ENCODE measurements at places on chromosomes 11 and 22.

DNA sequence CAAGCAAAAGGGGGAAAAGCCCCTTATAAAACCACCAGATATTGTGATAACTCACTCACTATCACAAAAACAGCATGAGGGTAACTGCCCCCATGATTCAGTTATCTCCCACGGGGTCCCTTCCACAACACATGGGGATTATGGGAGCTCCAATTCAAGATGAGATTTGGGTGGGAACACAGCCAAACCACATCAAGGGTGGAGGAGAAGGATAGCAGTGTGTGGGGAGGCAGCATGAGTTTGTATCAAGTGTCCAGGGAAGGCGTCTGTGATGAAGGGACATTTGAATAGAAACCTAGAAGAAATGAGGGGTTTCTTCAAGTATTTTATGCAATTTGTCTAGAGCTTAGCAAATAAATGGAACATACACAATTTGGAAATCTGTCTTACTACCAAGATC is 98.2 kb downstream of the SLC1A2 start:
- no peak for DNase-seq

GRCh38 chr11:11217929-11218628 is 135.0 kb downstream of the CSNK2A3 start:
- DNase-seq, result no peak

- DNase-seq, result no peak
Measured at GRCh38 chr11:129694966-129695365, 120.7 kb upstream of the TMEM45B start.

DNA sequence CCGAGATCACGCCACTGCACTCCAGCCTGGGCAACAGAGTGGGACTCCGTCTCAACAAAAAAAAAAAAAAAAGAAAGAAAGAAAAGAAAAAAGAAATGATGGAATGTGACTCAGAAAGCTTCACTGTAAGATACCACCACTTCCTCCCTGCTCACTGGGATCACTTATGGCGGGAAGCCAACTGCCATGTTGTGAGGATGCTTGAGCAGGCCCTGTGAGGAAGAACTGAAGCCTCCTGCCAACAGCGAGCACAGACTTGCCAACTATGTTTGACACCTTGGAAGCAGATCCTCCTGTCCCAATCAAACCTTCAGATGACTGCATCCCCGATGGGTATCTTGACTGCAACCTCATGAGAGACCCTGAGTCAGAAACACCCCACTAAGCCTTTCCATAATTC is 8.3 kb downstream of the SEC14L6 start:
- DNase-seq, result no peak

GRCh38 chr11:91857179-91857578 is 367.4 kb upstream of the FAT3 start:
- no peak for DNase-seq

- DNase-seq, result no peak
Measured at GRCh38 chr11:69537126-69537525, 55.7 kb downstream of the LINC01488 start.

GRCh38 chr22:37681556-37682049 is 4.5 kb upstream of the NOL12 start:
- peak; percentile 64 for DNase-seq

- no peak for DNase-seq
Measured at GRCh38 chr11:31711137-31711536, 100.0 kb downstream of the PAX6 start.

GRCh38 chr11:95065336-95065735 is 1.4 kb upstream of the SRSF8 start:
- peak; percentile 12 for DNase-seq

GRCh38 chr11:57335023-57335342 is 709 bp downstream of the SSRP1 start:
- no peak for DNase-seq

- no peak for DNase-seq
Measured at GRCh38 chr11:78414321-78415051, 3.1 kb downstream of the GAB2 start.

GRCh38 chr22:46576556-46577367 is 39.3 kb upstream of the CELSR1 start:
- DNase-seq, result peak; percentile 40

DNA sequence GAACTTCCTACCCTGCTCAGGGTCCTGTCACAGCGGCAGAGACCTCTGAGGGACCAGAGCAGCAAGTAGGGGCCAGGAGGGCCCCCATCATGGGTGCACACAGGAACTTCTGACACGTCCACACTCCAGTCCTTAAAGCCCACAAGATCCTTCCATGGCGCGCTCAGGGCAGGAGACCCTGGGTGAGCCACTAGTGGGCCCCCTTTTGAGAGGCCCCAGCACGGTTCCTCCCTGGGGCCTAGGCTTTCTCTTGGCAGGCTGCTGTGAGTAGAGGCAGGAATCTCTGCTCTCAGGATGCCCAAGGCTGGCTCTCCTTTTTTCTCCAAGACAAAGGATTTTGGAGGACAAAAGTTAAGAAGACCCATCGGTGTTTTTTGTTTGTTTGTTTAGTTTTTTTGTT is 22.4 kb downstream of the RPS6KA4 start:
- DNase-seq, result no peak

DNA sequence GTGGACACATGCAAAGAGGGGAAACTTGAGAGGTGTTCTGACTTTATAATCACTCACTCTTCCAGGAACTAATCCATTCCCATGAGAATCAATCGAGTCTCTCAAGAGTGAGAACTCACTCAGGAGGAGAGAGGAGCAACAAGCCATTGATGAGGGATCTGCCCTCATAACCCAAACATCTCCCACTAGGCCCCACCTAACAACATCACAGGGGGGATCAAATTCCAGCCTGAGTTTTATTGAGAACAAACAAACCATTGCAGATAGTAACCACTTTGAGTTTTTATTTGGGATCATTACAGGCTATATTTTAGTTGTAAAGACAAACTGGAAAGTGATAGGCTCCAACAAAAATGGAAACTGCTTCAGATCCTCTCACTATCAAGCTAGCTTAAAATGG is 328.8 kb upstream of the CTSC start:
- no peak for DNase-seq

- peak; percentile 75 for DNase-seq
Measured at GRCh38 chr11:66479394-66480116, 679 bp upstream of the DPP3 start.

- DNase-seq, result no peak
Measured at GRCh38 chr22:19183216-19183615, 4.7 kb upstream of the SLC25A1 start.

DNA sequence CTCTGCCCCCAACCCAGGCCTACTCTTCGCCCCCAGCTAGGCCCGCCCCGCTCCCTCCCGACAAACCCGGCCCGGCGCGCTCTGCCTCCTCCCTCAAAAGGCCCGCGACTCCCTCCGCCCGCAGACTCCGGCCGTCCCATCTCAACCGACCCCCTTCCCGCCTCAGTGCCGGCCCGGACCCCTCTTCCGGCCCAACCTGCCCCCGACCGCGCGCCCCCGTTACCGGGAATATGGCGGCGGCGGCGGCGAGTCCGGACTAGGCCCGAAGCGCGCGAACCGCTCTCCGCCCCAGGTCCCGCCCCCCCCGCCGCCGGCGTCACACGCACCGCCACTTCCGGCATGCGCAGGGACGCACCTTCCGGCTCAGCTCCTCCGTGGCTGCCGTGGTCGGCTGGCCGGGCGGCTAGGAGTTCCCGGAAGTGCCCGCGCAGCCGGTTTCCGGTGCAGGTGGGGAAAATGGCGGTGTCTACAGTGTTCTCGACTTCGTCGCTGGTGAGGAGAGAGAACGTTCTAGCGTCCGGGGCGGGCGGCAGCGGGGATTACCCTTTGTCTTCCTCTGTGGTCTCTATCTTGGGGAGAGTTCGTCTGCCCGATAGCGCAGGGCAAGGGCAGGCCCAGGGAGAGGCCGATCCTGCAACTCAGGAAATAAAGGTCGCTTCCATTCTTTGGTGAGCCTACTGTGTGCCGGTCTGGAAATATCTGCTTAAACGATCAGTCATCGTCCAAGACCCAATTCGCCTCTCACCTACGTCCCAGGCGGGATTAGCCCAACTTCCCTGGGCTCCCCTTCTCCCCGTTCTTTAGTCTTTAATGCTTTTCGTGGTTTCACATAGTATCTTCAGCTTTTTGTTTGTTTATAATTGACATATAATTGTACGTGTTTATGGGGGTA is at the start of the genes CPSF7 and SDHAF2:
TSS of gene CPSF7 (minus strand) at position 285 of the 892 bp plus-strand sequence. CDS start 740 bp downstream, outside the sequence.
TSS of gene SDHAF2 (plus strand) at position 434 of the 892 bp plus-strand sequence. CDS start at position 457, 23 bp downstream.
- peak; percentile 94 for DNase-seq

- no peak for DNase-seq
Measured at GRCh38 chr11:134417871-134418840, 6.1 kb upstream of the B3GAT1 start.

DNA sequence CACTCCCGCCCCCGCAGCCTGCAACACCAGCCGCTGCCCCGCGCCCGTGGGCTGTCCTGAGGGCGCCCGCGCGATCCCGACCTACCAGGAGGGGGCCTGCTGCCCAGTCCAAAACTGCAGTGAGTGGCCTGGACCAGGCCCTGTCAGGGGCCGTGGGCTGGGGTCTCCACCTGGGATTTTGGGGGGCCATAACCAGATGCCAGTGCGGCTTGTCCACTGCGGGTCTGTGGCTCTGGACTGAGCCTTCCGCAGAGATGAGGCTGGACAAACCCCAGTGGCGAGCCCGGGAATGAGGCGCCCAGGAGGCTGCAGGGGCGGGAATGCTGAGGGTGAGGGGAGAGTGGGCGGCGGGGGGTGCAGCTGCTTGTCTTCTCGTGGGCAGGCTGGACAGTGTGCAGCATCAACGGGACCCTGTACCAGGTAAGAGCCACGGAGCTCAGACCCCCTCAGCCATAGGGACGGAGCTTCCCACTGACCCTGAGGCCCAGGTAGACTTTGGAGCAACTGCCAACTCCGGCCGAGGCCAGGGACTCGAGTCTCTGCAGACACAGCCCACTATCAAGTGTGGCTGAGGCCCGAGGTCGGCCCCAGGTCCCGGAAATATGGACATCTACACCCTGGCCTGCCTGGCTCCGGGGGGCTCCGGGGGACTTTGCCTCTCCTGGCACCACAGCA is 24.8 kb upstream of the MUC5B start:
- DNase-seq, result no peak

GRCh38 chr11:43948341-43949225 is 6.1 kb downstream of the C11orf96 start:
- DNase-seq, result no peak

DNA sequence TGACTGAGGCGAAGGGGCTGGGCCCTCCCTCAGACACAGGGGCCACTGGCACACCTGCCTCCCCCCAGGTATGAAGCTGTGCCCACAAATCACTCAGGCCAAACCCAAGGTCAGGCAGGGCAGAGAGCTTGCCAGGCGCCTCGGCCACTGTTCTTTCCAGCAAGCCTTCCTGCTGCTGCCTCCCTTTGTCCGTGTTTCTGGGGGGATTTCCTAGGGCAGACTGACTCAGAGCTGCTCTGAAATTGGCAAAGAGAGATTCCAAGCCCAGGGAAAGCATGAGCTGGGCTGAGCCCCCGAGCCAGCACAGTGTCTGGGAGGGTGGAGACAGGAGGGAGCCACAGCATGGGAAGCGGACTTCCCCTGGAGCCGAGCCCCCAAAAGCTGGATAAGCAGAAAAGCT is 33.2 kb downstream of the PPP2R1B start:
- DNase-seq, result no peak

GRCh38 chr22:19108807-19109197 is 13.4 kb downstream of the DGCR2 start:
- no peak for DNase-seq

GRCh38 chr11:69241075-69241740 is 52.7 kb upstream of the MYEOV start:
- DNase-seq, result no peak

DNA sequence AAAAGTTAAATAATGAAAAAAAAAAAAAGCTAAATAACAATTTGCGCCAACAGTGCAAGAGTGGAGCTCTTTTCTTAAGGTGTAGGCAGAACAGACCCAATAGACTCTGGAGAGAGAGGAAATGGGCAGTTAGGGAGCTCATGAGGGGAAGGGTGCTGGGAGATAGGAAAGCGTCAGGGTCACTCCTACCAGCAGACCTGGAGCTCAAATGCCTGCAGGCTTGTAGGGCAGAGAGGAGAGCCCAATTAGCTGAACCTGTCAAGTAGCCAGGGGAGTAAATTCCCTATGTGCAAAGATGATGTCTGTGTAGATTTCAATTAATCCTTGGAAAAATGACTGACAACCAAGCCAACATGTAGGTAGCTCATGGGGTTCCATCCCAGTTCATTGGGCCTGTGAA is 73.0 kb downstream of the RAB30 start:
- DNase-seq, result no peak

DNA sequence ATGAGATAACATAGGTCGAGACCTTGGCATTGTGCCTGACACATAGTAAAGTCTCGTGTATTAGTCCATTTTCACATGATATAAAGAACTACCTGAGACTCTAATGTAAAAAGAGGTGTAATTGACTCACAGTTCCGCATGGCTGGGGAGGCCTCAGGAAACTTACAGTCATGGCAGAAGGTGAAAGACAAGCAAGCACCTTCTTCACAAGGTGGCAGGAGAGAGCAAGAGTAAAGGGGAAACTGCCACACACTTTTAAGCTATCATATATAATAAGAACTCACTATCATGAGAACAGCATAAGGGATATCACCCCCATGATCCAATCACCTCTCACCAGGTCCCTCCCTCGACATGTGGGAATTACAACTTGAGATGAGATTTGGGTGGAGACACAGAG is 165.2 kb downstream of the SPON1 start:
- no peak for DNase-seq

DNA sequence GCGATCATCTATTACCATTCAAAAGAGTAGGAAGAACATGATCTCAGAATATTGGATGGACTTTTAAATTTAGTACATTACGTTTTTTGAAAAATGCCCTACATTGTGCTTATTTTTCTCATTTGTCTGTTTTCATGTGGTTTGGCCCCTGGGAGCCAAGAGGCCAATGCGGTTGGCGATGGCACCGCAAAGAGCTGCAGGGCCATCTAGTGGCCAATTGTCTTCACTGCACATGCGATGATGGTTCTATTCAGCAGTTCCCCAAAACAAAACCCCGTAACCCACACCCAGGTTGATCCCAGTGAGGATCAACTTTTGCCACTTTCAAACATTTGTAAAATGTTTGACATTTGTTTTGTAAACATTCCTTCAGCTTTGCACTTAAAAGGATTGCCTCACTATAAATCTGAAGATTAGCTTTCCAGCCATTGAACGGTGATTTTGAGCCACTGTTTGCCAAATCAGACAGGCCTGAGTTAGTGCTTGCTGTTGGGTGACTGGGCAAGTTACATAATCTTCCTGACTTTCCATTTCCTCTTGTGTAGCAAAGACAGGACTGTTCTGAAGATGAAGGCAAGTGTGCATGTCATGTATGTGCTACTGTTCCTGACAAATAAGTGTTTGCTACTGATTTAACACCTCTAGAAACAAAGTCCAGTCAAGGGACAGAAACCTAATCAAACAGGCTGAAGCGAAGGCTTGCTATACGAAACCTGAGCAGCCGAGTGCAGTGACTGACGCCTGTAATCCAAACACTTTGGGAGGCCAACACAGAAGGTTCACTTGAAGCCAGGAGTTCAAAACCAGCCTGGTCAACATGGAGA is 29.2 kb upstream of the XBP1 start:
- DNase-seq, result peak; percentile 71

GRCh38 chr11:116502641-116503061 is 270.1 kb downstream of the BUD13 start:
- no peak for DNase-seq

All from NCI-H1436 (cell line).